ENCODE measurements at places on chromosomes 16 and 17.

GRCh38 chr17:58541249-58541648 is 26.8 kb upstream of the MTMR4 start:
- no peak for DNase-seq

- no peak for DNase-seq
These were observed 74.8 kb upstream of the SALL1 start for GRCh38 chr16:51225878-51226277.

- no peak for DNase-seq
These were observed 9.8 kb downstream of the FASN start for GRCh38 chr17:82087961-82088837.

DNA sequence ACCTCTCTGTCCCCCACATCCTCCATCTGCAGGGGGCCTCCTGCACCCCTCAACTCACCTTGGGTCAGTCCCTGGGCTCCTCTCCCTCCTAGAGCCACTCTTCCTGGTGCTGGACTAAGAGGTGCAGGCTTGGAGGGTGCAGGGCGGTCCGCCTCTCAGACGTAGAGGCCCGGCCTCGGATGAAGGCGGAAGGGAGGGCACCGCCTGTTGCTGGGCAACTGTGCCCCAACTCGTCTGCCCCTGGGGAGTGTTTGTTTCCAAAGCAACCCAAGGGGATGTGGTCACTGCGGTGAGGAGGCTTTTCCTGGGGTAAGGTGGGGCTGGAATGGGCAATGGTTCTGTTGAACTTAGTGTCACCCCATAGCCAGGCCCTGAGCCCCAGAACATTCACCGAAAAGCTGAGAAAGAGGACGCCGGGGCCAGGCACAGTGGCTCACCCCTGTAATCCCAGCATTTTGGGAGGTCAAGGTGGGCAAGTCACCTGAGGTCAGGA is at the start of gene C16orf54:
Gene C16orf54 (minus strand): TSS at position 138 of the 493 bp plus-strand sequence. CDS start 1,039 bp downstream, outside the sequence.
- peak; percentile 30 for DNase-seq

- no peak for DNase-seq
These were observed 47.5 kb upstream of the ERN1 start for GRCh38 chr17:64177311-64178010.

DNA sequence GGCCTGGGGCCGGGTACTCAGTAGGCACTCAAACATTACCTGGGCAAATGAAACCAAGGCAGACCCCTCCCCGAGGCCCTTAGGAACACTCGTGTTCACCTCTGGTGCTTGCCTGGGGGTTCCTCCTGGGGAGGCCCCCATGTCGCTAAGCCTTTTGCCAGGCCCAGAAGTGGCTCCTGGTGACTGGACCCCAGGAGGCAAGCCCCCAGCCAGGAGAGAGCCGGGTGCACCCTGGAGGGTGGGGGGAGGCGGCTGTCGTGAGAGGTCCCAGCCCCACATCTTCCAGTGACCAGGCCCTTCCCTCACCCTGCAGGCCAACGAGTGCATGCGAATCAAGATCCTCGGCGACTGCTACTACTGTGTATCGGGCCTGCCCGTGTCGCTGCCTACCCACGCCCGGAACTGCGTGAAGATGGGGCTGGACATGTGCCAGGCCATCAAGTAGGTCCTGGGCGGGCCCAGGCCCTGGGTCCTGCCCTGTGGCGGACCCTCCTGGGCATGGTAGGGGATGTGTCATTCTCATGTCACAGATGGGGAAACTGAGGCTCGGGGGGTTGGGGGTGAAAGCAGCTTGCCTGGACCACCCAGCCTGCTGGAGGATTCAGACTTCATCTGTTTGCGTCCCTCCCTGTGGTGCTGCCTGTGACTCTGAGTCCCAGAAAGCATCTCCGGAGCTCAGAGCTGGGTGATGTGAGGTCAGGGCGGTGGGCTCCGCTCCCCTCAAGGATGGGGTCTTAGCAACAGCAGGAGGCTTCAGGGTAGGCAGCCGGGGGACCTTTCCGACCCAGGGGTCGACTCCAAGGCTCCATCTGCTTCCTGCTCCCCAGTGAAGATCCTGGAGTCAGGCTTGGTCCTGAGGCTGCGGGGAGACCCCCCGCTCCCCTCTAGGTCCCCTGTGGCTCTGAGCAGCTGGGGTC is 32.5 kb downstream of the ADCY7 start:
- DNase-seq = no peak

DNA sequence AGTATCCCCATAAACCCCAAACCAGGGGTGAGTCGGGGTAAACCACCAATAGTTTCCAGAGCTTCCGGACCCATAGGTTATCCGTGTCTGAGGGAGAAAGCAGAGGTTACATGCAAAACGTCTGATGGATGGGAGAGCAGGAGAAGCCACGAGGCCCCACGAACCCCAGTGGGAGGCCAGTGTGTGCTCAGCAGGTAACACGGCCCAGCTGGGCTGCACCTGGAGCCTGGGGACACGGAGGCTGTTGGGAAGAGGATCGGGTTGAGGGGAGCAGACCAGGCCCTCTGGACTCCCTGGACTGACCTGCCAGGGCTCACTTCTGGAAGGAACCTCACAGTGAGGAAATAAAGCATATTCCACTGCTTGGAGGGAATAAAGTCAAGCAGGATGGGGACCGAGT is 78.1 kb downstream of the SEC14L1 start:
- DNase-seq = no peak

DNA sequence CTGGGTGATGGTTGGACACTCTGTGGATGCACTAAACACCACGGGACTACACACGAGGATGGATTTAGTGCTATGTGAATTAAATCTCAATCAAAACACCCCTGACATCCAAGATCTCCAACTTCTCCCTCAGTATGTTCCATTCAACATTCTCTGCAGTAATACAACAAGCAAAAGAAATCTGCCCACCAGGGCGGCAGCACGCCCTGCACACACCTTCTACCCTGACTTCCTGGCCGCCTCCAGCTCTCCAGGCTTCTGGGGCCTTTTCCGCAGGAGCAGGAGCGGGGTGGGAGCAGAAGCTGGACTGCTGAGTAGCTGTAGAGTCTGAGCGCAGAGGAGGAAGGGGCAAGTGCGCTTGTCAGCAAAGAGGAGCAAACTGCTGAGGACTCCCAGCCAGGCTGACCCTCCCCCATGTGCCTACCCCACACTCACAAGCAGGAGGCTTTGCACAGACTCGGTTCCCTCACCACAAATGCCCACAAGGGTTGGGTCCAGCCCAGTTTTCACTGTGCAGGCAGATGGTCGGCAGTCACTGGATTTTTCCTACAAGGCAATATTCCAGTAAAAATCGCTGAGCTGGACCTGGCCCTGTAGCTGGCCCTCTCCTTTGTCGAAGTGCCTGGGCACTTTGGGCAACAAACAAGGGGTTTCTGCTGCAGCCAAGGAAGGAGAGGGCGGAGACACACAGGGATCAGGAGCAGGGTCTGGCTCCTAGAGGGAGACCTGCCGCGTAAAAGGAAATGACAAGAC is 22.8 kb downstream of the ZDHHC7 start:
- DNase-seq = no peak

DNA sequence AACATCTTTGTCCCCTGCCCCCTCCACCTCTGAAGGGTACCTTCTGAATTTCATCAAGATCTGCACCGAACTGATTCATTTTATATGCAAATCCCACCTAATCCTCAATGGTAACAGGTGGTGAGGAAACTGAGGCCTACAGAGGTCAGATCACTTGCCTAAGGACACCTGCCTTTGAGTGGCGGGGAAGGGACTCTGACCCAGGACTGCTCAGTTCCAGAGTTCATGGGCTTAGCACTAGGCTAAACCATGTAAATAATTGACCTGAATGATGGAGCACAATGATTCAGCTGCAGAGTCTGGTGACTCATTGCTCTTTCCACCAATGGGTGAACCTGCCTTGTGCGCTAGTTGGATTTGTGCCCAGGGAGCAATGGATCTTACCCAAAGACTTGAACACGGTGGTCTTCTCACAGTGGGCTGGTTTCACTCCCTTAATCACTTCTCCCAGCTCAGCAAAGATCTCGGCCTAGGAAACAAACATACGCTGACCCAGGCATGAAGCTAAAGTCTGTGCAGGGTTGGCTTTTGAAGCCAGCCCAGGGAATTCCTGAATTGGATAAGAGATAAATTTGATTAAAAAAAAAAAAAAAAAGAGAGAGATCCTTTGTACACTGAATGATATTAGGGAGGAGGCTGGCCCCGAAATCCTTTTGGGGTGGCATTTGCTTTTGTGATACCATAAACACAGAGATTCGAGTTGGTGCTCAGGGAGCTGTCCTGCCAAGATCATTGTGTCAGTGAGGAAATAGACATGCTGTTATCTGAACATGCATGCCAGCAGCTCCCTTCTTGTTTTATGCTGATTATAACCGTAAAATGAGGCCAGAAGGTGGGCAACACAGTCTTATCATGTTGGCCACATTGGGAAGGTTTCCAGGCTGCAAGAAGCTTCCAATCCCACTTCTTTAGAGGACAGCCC is 17.0 kb downstream of the CRYM start:
- DNase-seq = no peak

DNA sequence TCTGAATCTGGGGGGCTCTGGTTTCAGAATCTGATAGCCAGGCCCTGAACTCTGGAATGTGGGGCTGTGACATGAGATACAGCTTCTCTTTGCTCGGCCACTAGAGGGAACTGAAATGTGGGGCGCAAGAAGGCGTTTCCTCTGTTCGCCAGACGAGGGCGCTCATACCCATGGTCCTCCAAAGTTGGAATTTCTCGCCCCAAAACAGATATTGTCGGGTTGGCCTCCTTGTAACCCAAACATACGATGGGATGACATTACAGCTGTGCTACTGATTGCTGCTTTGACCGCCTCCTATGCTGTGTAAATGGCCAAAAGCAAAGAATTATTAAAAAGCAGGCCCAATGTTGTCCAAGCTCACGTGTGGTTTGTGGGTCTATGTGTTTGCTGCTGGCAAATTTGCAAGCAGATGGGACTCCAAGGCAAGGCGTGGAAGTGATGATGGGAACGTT is 13.1 kb upstream of the MSI2 start:
- peak; percentile 63 for DNase-seq

- no peak for DNase-seq
These were observed 1.7 kb upstream of the MNT start for GRCh38 chr17:2402544-2402943.

DNA sequence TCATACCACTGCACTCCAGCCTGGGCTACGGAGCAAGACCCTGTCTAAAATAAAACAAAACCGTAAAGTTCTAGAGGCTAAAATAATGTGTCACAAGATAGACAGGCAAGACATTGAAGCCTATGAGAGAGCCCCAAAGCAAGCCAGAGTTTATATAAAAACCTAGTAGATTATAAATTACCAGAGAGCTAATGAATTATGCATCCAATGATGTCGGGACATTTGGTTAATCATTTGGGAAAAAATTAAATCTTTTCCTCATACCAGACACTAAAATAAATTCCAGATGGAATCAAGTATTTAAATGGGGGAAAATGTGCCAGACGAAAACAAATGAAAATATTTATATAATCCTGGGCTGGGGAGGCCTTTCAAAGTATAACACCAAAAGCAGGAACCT is 24.2 kb downstream of the CCDC40 start:
- DNase-seq = no peak

DNA sequence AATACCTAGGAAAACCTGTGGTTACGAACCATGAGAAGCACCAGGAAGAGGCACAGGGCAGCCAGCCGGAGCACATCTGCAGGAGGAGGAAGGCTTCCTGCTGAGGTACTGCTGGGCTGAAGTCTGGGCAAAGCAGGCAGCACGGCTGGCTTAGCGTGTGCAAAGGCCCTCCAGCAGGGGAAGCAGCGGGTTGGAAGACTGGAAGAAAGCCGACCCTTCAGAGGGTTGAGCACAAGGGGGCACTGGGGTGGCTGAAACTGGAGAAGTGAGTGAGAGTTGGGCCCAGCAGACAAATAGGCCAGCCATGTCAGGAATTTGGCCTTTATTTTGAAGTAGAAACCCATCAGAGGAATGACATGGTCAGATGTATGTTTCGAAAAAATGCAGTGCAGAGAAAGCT is 12.1 kb upstream of the HSD3B7 start:
- no peak for DNase-seq

DNA sequence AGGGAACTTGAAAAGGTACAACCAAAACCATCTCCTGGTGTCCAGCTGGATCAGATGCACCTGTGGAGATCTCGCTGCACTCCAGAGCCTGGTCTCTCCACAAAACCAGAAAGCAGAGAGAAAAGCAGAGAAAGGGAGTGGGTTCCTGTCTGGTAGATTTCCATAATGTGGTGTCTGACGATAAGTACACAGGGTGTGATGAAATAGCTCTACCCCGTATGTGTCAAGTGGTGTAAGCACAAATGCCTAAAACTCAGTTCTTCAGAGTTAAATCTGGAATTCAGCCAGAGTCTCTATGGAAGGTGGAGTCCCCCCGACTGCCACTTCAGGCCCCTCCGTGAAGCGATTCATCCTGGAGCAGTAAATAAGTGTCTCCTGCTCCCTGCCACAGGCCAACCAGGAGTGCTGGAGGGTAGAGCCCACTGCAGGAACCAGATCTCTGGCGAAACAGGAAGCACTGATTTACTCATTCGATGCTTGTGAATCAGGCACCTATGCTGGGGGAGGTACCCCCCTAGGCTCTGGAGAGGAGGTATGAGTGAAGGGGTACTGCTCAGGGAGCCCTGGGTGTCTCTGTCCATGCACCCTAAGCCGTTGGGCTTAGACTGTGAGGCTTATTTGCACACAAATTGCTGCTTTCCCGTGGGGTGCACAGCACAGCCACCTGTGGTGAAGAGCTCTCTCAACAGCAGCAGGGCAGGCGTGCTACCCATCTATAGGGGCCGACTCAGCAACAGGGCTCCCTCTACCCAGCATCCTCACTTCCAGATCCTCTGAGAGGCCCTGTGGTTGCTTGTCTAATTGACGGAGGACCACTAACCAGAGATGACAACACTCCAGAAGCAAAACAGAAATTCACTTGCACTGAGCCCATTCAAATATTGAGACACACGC is 97.1 kb upstream of the MYOCD start:
- DNase-seq = no peak

Measured in activated CD4-positive, CD25-positive, alpha-beta regulatory T cell (primary cell).